Substantia nigra (tissue), 51 donors: ENCODE measurements at places on chromosomes 6 and 20.

- DNase-seq, result no peak
Measured at GRCh38 chr6:56714982-56715456, 72.3 kb upstream of the DST start.

- no peak for DNase-seq
Measured at GRCh38 chr6:1057490-1058135, 254.3 kb upstream of the FOXQ1 start.

GRCh38 chr20:32440069-32440757 lies 82.1 kb downstream of the ASXL1 start:
- no peak for DNase-seq

DNA sequence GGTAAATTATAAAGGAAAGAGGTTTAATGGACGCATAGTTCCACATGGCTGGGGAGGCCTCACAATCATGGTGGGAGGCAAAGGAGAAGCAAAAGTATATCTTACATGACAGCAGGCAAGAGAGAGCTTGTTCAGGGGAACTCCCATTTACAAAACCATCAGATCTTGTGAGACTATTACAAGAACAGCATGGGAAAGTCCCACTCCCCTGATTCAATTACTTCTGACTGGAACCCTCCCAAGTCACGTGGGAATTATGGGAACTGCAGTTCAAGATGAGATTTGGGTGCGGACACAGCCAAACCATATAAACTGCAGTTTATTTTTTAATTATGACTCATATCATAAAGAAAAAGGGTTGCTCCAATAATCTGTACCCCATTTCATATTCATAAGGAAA lies 22.3 kb upstream of the HLA-DQA2 start:
- no peak for DNase-seq

DNA sequence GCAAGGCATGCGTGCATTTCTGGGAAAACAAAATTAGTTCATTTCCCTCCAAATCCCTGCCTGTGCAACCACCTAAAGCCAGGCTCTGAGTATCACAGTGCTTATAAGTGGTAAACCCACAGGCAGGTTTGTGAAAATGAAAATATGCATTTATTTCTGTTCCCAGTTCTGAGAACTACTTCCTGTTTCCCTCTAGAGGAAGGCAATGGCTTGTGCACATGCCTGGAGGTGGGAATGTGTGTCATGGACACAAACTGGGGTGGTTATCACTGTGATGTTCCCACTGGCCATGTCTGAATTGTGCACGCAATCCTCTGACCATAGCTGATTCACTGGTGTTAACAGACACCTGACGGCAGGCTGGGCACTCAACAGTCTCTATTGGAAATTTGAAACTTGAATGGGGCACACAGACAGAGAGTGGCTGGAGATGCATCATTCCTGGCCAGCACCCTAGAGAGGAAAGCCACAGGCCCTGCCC lies 26.3 kb downstream of the FAM110A start:
- no peak for DNase-seq

DNA sequence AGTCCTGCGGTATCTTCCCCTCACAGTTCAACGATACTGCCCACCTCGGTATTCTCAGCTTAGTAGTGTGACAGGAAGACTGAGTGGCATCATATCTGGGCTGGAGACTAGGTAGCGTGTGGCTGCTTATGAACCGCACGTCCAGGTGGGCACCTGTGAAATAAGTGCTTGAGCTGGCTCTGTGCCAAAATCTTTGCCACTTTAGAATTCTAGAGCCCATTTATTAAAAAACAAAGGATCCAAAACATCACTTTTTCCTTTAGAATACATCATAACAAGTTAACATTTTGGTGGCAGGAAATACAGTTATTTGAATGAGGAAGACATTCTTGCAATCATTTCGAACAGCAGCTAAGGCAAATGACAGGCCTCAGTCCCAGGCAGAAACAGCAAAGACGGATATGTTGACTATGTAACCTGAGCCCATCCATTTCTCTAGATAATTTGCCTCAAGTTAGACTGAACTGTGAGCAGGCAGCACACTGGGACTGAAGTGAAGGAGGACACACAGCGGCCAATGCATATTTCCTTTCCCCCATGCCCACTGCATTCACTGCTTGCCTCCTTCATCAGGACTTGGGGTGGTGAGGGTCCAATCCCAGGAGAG lies 136.6 kb downstream of the GMDS start:
- DNase-seq, result no peak

GRCh38 chr6:38319256-38320212 lies 320.2 kb downstream of the BTBD9 start:
- no peak for DNase-seq

DNA sequence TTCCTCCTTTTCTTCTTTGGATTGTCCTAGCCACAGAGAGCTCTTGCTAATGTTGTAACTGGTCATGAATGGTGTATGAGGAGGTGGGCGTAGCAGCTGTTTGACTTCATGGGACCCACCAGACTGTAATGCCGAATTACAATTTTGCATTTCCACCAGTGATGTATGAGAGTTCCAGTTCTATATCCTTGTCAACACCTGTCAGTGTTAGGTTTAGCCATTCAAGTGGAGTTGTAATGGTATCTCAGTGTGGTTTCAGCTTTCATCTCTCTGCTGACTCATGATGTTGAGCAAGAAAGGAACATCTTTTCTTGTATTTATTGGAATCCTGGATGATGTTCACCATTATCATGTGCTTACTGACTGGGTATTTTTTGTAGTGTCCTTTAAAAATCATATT lies 5.1 kb downstream of the IGF2R start:
- no peak for DNase-seq

GRCh38 chr6:170294298-170294730 lies 3.4 kb upstream of the DLL1 start:
- DNase-seq, result no peak

GRCh38 chr20:50876063-50876685 lies 55.1 kb downstream of the ADNP start:
- DNase-seq, result no peak

DNA sequence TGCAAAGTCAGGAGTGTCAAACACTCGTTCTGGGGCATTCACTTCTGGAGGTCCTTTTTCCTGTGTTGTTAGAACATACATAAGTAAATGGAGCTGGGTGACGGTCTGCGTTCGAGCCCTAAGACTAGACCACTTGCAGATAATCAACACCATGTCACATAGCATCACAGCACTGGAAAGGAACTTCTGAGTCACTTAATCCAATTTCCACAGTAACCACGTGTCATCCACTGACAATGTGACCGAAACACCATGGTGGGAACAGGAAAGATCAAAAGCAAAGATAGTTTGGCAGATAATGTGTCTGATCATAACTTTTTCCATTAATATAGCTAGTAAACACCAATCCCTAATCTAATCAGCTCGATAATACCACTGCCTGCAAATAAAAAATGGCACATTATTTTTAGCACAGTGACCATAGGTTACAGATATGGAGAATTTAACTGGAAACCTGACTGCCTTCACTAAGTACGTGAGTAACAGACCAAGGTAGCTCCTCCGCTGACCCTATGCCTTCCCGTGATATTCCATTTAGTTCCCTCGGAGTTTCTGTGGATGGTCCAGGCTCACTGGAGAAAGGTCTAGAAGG lies 34.8 kb downstream of the WRNIP1 start:
- no peak for DNase-seq

- DNase-seq, result no peak
Measured at GRCh38 chr6:90574610-90575009, 12.3 kb downstream of the MAP3K7 start.
